Kidney (tissue), 22 donors: ENCODE measurements at places on chromosomes 1 and 21.

DNA sequence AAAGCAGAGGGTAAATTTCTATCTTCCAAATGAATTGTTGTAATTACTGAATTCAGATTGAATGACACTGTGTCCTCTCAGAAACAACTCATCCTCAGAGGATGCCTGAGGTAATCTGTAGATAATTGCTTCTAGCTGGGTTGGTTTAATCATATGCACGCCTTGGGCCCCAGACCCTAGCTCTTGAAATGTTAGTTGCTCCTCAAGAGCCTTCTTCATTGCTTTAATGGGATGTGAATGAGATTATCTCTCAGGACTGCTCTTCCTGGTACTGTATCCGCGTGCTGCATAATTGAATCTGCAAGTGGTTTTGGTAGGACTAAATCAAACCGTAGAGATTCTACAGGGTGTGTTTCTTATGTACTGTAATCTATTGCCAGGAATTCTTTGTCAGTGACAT lies 569.3 kb upstream of the NEGR1 start:
- H3K27me3 ChIP-seq, result no peaks in the 10 kb centered on the region
- no peak for DNase-seq
- H3K4me1 ChIP-seq, result no peaks in the 10 kb centered on the region
- H3K36me3 ChIP-seq, result no peaks in the 10 kb centered on the region
- no peak overlapping the region for H3K4me3 ChIP-seq

- no peaks in the 10 kb centered on the region for H3K27me3 ChIP-seq
- no peak for DNase-seq
- no peaks in the 10 kb centered on the region for H3K4me1 ChIP-seq
Measured at GRCh38 chr1:208577381-208577905, 333.3 kb upstream of the PLXNA2 start.

DNA sequence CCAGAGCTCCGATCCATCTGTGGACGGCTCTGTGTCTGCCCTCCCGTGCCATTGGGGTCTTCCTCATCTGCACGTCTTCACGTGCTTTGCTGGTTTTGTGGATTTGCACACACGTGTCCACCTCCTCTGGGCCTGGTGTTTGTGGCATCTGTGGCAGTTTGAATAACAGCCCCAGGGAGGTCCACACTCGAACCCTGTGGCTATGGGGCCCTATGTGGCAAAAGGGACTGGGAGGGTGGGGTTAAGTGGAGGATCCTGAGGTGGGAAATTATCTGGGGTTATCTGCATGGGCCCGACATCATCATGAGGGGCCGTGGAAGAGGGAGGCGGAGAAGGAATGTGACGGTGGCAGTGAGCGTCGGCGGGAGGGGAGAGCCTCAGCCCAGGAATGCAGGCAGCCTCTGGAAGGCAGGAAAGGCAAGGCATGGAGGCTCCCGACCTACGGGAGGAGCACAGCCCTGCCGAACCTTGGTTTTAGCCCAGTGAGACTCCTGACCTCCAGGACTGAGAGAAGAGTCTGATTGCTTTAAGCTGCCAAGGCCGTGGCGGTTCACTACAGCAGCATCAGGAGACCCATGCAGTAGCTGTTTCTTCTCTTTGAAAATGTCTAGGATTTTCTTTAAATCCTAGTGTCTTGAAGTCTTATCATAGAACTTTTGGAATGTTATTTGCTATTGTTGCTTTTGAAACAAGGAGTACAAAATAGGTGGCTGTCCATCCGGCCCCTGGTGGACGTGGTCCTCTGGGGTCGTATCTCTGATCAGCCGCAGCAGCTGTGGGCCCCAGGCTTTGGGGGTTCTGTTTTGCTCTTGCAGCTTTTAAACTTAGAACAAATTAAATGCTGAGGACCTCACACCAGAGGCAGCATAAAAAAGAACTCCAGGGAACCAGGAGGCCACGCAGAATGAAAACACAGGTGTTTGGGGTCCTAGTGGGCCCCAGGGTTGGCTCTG lies 40.0 kb upstream of the LRRC3 start:
- H3K27me3 ChIP-seq, result no peaks in the 10 kb centered on the region
- DNase-seq, result no peak
- no peak overlapping the region for H3K27ac ChIP-seq

DNA sequence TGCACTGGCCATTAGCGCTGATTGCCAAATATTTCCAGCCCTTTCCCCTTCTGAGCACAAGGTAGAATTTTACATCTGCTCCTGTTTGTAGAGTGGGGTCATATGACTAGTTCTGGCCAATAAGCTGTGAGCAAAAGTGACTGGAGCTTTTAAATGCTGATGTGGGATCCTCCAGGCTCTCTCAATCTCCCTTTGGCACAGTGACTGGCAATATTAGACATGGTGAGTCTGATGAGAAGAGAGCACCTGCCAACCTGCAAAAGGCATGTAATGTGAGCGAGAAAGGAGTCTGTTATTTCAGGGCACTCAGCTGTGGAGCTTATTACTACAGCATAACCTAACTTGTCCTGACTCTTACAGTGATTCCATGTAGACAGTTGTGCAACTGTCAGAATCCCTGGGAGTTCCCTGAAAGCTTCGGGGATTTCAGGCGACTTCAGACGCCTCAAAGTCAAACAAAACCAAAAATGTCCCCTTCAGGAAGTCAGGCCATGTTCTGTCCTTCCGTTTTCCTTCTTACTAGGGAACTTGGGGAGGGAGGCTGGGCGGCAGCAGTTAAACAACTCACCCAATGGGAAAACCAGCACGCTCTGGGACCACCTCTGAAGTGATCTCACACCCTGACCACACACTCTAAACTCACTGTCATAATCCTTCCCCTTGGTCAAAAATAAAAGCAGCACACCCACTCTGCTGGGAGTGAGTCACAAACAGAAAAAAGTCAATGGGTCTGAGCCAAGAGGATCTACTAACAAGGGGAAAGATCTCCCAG lies 3.6 kb upstream of the RASSF5 start:
- no peaks in the 10 kb centered on the region for H3K4me1 ChIP-seq
- no peak overlapping the region for H3K4me3 ChIP-seq
- H3K27ac ChIP-seq, result peak overlapping the region; percentile 29
- H3K36me3 ChIP-seq, result no peaks in the 10 kb centered on the region
- peaks cover 6% of the 10 kb centered on the region for H3K27me3 ChIP-seq
